GDM1 (cell line): ENCODE measurements at places on chromosomes 3 and 15.
A peak's percentile ranks its signal among the peaks of the same experiment; 100 is the strongest.

- DNase-seq = peak; percentile 9
Measured at GRCh38 chr3:71064956-71065763, 518.4 kb downstream of the FOXP1 start.

DNA sequence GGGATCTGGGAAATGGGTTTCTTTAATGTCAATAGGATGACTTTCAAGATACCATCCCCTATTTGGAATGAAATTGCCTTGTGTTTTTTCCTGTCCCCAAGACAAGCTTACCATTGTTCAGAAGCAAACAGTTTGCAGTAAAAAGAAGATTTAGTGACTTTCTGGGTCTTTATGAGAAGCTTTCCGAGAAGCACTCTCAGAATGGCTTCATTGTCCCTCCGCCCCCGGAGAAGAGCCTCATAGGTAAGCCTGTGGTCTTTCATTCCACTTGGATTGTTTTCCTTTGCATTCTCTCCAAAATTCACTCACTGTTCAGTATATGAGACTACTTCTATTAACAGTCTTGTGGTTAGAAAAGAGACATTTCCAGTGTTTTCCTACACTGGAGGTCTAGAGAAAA is 25.6 kb upstream of the SNX22 start:
- DNase-seq = no peak

DNA sequence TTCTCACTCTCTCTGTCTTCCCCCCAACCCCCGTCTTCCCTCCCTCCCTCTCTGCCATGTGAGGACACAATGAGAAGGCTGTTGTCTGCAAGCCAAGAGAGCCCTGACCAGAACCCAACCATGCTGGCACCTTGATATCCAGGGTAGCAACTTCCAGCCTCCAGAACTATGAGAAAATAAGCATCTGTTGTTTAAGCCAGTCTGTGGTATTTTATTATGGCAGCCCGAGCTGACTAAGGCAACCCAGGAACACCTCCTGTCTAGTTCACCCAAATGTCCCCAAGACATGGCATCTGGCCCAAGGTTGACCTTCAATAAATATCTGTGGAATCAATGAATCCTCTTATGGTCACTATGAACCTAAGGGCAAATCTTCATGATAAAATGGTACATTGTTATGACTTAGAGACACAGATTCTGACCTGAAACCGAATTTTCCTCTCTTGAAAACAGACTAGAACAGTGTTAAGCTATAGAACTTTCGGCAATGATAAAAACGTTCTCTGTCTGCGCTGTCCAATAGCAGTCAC is 26.5 kb downstream of the RFTN1 start:
- DNase-seq = no peak

DNA sequence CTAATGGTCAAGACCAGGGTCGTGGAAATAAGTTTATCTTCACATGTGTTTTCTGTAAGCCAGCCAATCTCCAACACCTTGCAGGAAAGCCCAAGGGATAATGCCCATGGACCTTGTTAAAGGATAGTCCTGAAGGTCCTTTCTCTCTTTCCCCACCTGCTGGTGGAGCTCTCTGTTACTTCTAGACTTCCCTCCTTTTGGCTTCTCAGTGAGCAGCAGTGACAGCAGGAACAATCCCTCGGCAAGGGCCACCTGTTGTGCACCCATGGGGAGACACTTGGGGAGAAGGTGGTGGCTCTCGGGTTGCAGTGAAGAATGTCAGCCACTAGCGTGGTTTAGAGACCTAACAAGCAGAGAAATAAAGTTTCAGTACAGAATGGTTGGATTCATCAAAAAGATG is 84.0 kb upstream of the OSBPL11 start:
- DNase-seq = no peak

- no peak for DNase-seq
Measured at GRCh38 chr15:46242935-46243334, 608.1 kb downstream of the SQOR start.

GRCh38 chr15:65095747-65096104 is 19.2 kb downstream of the KBTBD13 start:
- no peak for DNase-seq

GRCh38 chr3:190178779-190179178 is 58.1 kb upstream of the P3H2 start:
- no peak for DNase-seq

- DNase-seq = no peak
Measured at GRCh38 chr3:194475138-194475932, 11.5 kb downstream of the ATP13A3 start.

- no peak for DNase-seq
Measured at GRCh38 chr3:30319713-30320112, 286.7 kb upstream of the TGFBR2 start.

GRCh38 chr3:187922704-187923416 is 177.6 kb upstream of the BCL6 start:
- DNase-seq = no peak

- no peak for DNase-seq
Measured at GRCh38 chr15:82788496-82788895, 17.4 kb downstream of the FSD2 start.

- no peak for DNase-seq
Measured at GRCh38 chr15:87645723-87646122, 610.8 kb downstream of the NTRK3 start.

GRCh38 chr15:52005748-52006701 is 13.0 kb upstream of the MAPK6 start:
- no peak for DNase-seq

DNA sequence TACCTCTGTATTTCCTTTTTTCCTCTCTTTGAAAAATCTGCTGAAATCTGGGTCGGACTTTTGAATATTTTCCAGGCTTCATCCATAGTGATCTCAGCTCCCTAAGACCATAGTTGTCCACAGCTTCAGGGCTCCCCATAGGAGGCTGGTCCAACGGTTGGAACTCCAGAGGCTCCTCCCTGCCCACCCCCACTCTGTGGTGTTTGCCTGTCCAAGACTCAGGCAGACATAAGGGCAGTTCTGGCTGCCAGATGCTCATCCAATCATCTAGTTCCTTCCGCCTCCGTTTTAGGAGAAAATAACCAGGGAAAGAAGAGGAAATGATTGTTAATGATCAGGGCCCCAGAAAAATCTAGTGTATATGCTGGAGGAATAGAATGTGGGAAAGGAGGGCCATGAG is 27.9 kb upstream of the PRTG start:
- DNase-seq = no peak

GRCh38 chr3:11549580-11550140 is 94.1 kb downstream of the VGLL4 start:
- no peak for DNase-seq

GRCh38 chr3:32117320-32117719 is 10.9 kb downstream of the GPD1L start:
- no peak for DNase-seq

DNA sequence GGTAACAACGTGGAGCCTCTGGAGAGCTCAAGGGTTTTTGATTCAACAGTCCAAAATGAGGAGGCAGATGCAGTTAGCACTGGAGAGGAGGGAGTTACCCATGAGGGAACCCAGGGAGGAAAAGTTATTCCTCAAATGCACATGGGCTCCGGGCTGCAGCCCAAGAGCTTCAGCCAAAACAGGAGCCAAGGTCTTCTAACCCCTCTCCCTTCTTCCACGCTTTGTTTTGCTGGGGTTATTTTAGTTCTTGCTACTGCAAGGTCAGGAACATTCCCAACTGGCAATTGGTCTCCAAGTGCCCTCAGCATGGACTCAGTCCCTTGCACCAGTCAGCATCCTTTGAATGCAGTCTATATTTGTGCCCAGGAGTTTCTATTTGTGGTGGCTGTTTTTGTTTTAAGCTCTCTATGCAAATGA is 90.0 kb downstream of the TGFBR2 start:
- no peak for DNase-seq

GRCh38 chr15:92693691-92694331 is 38.2 kb upstream of the FAM174B start:
- DNase-seq = no peak

- no peak for DNase-seq
Measured at GRCh38 chr3:36695769-36696137, 68.6 kb downstream of the DCLK3 start.
